ENCODE measurements at places on chromosomes 2 and 18.
A peak's percentile ranks its signal among the peaks of the same experiment; 100 is the strongest.

DNA sequence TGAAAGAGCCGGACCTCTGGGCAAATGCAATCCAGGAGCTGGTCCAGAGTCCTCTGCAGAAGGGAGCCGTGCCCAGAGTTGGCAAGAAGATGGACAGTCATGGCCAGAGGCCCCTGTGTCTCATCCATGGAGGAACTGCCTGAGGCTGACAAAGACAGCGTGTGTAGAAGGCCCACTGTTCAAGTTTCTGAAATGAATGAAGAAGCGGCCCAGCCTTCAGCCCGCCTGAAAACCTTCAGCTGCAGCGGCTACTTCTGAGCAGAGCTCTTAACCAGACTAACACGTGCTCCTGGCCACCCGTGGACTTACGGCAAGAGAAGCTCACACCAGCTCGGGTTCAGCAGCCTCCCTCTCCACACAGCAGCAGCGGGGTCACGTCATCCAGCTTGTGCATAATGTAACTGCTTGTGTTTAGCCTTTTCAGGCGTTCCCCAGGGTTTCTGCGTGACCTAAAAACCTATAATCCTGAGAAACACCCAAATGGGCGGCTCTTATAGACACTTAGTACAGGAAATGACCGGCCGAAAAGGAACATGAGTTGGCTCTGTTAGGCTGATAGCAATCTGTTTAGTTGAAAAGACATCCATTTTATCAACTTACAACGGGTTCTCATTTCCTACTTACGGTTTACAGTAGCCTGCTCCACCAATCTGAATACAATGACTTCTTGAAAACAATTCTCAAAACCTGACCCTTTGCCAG, at the start of gene FAM124B:
TSS of gene FAM124B (minus strand) at position 467 of the 702 bp plus-strand sequence. CDS start at position 128, 339 bp downstream.
- no peak for DNase-seq

GRCh38 chr2:231926180-231926741, at the start of gene NPPC:
Gene NPPC, minus strand, starts transcription at chr2:231926396. Its CDS starts 147 bp downstream, at chr2:231926249.
- DNase-seq: peak; percentile 77

DNA sequence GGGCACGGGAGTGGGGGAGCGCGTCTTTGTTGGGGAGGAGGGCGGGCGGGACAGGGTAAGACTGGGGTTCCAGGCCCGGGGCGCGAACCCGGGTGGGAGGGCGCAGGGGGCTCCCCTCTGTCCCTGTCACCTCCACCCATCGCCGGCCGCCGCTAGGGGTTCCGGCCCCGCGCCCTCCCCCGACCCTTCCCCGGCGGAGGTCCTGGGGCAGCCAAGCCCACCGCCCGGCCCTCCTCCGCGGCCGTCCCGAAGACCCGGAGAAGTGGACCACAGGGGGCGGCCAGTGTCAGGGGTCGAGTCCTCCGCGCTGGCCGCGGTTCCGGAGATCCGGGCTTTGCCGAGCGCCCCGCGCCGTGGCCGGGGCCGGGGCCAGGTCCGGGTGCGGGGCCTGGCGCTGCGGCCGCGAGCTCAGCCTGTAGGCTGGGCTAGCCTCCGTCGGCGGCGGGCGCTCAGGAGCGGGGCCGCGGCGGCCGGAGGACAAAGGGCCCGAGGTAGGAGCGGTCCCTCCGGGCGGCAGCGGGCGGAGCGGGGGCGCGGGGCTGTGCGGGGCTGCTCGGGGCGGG, 16.6 kb upstream of the E2F6 start:
- no peak for DNase-seq

DNA sequence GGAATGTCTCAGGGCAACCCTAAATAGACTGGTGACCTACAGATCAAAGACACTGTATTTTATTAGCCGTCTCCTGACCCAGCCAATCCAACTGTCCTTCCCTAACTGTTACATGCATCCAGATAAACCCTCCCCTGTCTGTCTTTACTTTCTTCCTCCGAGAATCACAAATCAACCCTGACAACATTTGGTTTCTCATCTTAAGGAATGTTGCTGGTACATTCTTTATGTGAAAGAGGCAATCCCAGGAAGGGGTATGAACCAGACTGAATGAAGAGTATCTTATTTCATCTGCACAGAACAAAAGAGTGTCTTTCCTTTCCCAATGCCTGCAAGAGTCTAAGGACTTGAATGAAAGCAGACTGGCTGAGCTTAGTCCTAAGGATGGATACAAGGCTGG, 113.9 kb upstream of the LTBP1 start:
- DNase-seq: no peak

DNA sequence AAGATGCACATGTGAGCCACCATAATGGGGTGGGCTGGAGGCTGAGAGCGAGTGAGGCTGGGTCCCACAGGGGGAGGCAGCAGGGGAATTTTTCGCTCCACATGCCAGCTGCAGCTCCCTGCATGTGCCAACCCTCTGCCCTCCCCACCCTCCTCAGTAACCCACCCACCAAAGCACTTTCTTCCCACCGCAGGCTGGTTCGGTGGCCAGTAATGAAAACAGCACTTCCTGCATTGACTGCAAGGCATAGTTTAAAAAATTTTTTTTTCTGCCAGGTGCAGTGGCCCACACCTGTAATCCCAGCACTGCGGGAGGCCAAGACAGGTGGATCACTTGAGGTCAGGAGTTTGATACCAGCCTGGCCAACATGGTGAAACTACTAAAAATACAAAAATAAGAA, 147.5 kb upstream of the TTC39C start:
- DNase-seq: peak; percentile 90
